Stimulated activated CD8-positive, alpha-beta memory T cell treated with anti-CD3 and anti-CD28 coated beads, Interleukin-2, amount 100 ng/mL, for 1 hour (primary cell): ENCODE measurements at places on chromosomes 6 and 20.

DNA sequence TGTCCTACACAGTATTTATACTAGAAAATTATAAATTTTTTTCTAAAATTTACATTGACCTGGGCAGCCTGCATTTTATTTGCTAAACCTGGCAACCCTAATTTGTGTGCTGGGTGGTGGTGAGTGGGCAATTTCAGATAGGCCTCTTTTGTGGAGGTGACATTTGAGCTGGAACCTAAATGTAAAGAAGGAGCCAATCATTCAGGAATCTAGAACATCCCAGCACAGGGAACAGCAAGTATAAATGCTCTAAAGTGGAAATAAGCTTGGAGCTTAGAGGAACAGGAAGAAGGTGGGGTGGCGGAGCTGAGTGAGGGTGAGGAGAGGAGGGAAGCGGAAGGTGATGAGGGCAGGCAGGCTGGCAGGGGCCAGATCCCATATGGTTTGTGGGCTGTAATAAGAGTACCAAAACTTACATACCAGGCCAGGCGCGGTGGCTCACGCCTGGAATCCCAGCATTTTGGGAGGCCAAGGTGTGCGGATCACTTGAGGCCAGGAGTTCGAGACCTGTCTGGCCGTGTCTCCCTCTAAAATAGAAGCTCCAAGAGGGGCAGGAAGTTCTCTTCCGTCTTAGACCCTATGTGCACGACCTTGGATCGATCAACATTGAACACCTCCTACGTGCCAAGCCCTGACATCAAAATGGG is 549 bp upstream of the CSE1L start:
- DNase-seq: no peak

DNA sequence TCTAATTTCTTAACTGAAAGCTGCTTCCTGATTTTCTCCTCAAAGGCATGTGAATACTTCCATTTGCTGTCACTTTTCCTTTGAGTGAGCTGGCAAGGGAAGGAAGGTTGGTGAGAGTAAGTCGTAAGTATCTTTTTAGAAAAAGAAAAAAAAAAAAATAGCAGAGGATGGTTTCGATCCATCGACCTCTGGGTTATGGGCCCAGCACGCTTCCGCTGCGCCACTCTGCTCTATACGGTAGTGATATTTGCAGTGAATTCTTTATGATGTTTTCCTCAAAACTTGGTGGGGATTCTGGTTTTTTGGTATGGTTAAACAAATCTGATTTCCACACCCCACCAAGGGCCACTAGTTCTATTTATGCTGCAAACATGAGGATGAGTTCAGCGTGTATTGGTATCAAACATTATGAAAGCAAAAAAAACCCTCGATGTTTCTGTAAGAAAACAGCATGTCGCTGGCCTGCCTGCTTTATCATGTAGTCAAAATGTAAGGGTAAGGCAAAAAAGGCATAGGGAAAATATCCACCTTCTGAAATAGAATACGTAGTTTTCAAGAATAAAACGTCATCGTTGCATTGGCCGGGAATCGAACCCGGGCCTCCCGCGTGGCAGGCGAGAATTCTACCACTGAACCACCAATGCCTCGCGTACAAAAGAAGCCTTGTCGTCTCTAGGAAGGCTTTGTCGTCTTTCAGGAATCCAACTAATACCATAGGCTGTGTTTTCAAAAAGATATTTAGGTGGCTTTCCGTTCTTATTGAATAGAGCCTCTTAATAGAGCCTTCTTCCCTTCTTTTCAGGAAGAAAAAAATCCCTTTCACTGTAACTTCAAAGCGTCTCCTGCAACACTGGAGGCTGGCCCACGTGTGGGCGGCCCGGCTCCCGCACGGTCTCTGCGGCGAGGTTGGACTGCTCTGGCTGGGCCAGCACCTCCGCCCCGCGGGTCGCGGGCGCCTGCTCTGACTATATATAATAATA is 9.6 kb downstream of the OR2B2 start:
- DNase-seq: peak; percentile 83

DNA sequence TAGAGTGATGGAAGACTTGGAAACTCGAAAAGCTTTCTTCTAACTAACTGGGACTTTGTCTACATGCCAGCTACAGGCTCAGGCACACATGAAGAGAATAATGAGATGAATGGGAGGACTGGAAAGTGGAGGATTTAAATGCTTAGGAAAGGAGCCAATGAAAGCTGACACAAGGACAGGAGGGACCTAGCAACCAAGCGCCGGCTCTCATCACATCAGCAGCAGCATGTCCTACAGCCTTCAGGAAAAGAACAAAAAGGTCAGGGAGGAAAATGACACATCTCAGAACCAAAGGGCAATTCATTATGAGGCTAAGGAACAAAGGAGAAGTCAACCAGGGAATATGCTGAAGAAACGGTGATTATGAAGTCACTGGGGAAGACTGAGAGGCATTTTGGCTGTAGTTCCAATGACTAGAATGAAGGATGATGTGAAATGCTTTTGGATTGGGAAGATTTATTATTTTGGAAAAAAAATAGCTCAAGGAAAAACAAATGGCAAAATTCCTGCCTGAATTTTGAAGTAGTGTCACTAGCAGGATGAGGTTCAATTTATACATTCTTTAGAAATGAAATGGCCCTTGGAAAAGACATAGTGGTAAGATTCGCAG is 5.7 kb downstream of the BACH2 start:
- DNase-seq: no peak

DNA sequence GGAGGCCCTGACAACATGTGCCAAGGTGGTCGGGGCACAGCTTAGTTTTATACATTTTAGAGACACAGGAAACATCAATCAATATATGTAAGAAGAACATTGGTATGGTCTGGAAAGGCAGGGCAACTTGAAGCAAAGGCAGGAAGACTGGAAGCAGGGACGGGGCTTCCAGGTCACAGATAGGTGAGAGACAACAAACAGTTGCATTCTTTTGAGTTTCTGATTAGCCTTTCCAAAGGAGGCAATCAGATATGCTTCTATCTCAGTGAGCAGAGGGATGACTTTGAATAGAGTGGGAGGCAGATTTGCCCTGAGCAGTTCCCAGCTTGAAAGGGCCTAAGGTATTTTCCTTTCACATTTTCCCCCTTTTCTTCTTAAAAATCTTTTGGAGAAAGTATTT is 311.0 kb upstream of the RGS17 start:
- no peak for DNase-seq

DNA sequence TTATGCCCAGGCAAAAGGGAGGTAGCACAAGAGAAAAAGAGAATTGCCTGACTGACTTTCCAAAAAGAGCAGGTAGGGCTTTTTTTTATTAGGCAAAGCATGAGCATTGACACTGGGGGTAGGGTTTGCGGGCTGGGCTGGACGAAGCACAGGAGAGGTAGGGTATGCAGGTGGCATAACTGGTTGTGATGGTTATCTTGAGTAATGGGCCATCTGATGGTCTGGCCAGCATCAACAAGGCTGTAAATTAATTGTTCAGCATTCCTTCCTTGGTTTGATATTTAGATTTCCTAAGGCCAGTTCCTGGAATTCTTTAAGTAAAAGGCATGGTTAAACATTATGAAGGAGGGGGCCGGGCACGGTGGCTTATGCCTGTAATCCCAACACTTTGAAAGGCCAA is 13.9 kb upstream of the BFSP1 start:
- DNase-seq: no peak

GRCh38 chr20:10910535-10911178 is 236.9 kb upstream of the JAG1 start:
- no peak for DNase-seq

DNA sequence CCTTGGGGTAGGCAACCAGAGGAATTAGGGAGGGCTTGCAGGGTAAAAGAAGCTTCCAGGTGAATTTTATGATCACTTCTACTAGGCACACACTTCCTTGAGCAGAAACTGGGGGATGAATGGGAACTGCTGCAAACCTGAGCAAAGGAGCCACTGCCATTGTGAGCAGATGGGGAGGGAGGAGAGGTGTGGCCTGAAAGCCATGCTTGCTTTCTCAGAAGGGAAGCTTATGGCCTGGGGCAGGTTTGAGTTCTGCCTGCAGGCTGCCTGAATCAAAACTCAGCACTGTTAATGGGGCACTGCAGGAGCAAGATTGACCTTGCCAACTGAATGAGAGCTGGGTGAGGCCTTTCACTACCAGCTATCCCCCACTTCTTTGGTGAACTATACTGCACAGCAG is 328.1 kb downstream of the NKAIN2 start:
- no peak for DNase-seq

DNA sequence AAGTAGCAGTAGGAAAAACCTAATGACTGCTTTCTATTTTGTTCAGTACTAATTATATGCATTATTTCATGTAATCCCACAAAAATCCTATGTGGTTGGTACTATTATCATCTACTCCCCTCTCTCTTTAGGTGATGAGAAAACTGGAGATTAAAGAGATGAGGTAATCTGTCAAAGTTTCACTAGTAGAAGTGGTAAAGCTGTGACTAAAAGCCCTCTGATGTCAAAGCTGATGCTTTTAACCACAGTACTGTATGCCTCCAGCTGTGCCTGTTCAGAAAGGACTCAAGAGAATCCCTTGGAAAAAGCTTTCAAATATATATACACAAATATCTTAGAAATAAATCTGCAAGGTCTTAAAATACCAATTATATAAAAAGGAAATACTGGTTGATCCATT is 38.0 kb downstream of the PHIP start:
- DNase-seq: no peak

DNA sequence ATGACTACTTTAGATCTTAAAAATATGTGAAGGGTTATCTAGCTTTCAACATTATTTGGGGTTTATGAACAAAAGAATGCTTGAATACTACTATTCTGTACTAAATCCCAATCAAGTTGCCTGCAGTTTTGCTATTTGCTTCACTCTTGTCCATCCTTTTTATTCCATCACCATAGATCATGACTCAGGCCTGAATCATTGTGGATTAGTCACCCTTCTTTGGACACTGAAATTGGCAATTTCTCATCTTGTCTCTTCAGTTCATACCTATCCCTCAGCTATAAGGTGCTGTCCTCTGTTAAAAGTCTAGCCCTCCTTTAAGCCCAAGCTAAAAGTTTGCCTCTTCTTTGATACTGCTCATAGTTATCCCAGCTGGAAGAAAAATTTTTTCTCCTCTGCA is 199.1 kb downstream of the CENPW start:
- no peak for DNase-seq

- no peak for DNase-seq
Observed at GRCh38 chr6:39214846-39215639, 14.2 kb downstream of the KCNK5 start.

- DNase-seq: no peak
Observed at GRCh38 chr20:61723529-61724257, 342.0 kb downstream of the TAF4 start.
